C1 segment of cervical spinal cord (tissue), 14 donors: ENCODE measurements at places on chromosomes 16 and 17.
A peak's percentile ranks its signal among the peaks of the same experiment; 100 is the strongest.

DNA sequence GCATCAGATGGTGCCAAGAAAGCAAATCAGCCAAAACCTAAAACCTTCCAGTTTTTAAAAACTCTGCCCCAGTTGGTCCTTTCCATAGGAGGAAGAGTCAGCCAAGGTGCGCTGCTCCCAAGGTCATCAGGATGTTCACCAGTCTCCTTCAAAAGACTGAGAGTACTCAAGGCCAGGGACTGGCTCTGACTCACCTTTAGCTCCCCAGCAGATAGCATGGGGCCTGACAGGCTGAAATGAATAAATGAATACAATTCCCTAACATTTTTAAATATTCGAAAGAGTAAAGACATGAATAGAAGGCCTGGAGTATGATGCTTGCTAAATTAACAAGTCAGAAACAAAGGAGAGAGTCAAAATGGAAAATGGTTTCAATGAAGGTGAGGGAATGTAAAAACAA, 19.2 kb downstream of the EFTUD2 start:
- DNase-seq = no peak

GRCh38 chr16:74117798-74118197, 178.8 kb upstream of the PSMD7 start:
- no peak for DNase-seq

DNA sequence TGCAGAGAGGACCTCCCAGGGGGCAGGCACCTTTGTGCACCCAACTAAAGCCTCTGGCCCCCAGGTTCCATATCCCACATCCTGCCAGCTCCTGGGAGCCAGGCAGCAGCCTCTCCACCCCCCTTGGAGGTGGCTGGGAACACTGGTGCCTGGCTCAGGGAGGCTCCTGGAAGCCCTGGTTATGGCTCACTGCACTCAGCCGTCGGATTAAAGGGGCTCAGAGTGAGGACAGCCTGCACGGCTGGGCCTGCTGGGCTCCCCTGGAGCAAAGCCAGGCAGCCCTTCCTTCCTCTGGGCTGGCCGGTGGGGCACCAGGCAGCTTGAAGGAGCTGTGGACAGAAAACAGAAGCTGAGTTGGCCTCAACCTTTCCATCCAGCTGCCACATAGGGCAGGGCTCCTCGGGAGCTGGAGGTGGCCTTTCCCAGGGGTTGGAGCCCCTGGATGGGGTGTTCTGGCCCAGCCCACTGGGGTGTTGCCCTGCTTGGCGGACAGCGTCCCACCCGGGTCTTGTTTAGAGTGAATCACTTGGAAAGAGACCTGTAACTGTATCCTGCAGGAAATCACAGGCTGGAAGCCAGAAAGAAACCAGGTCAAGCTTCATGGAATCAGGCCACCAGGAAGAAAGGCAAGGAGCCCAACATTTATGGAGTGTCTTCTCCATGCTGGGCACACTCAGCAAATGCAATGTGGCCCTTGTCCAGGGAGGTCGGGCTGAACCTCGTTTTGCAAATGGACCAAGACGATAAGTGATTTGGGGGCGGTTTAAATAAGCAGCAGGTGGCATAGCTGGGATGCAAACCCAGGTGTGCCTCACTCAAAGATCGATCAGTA, 253.3 kb downstream of the SOX9 start:
- DNase-seq = no peak

DNA sequence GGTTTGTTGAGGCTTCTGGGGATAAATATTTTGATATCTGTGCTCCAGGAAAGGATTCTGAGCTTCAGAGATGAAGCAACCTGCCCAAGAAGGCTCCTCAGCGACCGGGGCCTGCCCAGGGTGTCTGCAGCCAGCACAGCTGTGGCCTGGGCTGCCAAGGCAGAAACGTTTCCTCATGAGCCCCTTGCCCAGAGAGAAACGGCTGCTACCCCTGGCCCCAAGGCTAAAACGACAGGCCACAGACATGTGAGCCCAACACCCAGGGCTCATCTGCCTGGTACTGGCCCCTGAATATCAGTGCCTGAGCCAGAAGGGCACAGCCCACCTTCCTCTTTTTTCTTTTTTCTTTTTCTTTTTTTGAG, 45.4 kb upstream of the RASD1 start:
- no peak for DNase-seq

- no peak for DNase-seq
Observed at GRCh38 chr17:49969795-49970389, 902 bp downstream of the DLX4 start.

- DNase-seq = no peak
Observed at GRCh38 chr17:56832446-56832845, 1.3 kb downstream of the C17orf67 start.

GRCh38 chr16:30896889-30897733, 697 bp downstream of the CTF1 start:
- peak; percentile 80 for DNase-seq
